ENCODE measurements at places on chromosomes 4 and X.

DNA sequence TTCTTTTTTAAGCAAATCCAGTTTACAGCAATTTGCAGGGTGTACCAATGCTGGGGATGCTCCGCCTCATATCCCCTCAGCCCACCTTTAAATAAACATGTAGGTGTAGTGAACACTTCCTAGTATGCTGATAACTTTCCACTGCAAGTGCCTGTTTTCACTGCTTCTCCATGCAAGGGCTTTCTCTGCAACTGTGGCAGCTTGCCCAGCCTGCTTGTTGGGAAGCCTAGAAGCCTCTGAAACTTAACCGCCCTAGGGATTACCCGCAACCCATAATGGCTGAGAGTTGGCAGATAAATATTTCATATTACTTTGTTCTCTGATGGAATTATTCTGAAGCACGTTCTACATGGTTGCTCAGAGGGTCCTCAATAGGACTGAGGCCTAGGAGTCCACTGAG is 253.7 kb upstream of the DDX53 start:
- DNase-seq = no peak

- DNase-seq = no peak
These were observed 519.8 kb downstream of the GBA3 start for GRCh38 chr4:23212558-23212957.

GRCh38 chrX:154030266-154030665 is 10.6 kb upstream of the IRAK1 start:
- no peak for DNase-seq

- DNase-seq = no peak
These were observed 2268.1 kb downstream of the PCDH7 start for GRCh38 chr4:32988165-32988811.

DNA sequence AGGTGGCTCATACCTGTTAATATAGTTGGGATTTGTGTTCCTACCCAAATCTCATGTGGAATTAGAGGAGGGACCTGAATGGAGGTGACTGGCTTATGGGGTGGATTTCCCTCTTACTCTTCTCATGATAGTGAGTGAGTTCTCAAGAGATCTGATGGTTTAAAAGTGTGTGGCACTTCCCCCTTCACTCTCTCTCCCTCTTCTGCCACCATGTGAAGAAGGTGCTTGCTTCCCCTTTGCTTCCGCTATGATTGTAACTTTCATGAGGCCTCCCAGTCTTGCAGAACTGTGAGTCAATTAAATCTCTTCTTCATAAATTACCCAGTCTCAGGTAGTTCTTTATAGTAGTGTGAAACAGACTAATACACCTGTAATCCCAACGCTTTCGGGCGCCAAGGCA is 28.3 kb upstream of the WDR19 start:
- no peak for DNase-seq

GRCh38 chr4:89572224-89572858 is 264.6 kb downstream of the SNCA start:
- DNase-seq = peak; percentile 85

DNA sequence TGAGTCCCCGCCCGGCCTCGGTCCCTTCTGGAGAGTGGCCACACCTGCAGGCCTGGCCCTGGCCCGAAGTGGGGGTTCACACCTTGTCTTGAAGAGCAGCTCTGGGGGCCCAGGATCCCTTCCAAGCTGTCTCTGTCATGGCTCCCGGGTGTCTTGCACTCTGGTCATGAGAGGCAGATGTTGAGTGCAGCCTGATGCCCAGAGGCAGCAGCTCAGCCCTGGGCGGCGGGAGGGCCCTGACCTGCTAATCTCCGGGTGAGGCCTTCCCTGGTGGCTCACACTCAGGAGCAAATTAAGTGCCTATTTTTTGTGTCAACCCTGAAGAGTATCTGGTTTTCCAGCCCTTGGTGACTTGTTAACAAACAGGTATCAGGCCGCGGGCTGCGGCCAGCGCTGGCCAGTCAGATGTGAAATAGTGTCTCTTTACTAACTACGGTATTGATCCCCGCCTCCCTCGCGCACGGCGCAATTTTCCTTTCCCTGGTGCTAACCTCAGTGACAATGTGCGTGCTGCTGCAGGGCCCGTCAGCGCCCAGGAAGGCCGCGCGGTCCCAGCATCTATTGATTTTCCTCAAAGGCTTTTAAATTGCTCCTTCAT is 24.2 kb downstream of the NKX1-1 start:
- DNase-seq = no peak

DNA sequence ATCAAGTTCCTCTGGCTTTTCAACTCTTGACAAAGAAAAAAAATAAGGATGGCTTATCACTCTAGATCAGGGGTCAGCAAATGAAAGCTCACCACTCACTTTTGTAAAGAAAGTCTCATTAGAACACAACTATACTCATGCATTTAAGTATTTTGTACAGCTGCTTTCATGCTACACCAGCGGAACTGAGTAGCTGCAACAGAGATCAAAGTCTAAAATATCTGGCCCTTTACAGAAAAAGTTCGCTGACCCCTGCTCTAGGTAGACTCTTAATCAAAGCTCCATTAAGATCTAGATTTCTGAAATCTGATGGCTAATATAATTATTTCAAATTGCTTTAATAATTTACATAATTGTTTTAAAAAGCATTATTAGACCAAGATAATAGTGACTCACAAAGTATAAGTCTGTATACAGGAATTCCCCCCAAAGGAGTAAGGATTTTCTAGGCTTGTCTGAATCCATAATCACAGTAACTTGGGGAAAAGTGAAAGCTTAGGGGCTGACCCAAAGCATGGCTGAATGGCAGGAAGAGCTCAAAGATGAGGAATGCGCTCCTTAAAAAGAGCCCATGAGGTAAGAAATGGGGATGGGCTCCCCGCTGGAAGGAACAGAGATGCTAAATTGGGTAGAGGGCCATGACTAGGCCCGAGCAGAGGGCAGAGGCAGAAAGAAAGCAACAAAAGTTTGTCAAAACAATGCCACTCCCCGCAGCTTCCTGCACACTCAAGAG is 140.3 kb downstream of the SH3KBP1 start:
- DNase-seq = no peak

- DNase-seq = no peak
These were observed at the start of gene CSN1S1 for GRCh38 chr4:69930768-69931167. TSS of gene CSN1S1 (plus strand) at chr4:69931068. CDS start at chr4:69932556, 1,488 bp downstream.

GRCh38 chr4:1614502-1614853 is 69.6 kb downstream of the FAM53A start:
- no peak for DNase-seq

GRCh38 chr4:55517526-55518229 is 29.0 kb downstream of the CLOCK start:
- DNase-seq = no peak

- DNase-seq = no peak
These were observed 177.5 kb downstream of the DCLK2 start for GRCh38 chr4:150255610-150256224.

- DNase-seq = no peak
These were observed 119.5 kb upstream of the AFF2 start for GRCh38 chrX:148380650-148381561.

All from NCI-H2029 (cell line).